ENCODE measurements at places on chromosomes 13 and 19.

DNA sequence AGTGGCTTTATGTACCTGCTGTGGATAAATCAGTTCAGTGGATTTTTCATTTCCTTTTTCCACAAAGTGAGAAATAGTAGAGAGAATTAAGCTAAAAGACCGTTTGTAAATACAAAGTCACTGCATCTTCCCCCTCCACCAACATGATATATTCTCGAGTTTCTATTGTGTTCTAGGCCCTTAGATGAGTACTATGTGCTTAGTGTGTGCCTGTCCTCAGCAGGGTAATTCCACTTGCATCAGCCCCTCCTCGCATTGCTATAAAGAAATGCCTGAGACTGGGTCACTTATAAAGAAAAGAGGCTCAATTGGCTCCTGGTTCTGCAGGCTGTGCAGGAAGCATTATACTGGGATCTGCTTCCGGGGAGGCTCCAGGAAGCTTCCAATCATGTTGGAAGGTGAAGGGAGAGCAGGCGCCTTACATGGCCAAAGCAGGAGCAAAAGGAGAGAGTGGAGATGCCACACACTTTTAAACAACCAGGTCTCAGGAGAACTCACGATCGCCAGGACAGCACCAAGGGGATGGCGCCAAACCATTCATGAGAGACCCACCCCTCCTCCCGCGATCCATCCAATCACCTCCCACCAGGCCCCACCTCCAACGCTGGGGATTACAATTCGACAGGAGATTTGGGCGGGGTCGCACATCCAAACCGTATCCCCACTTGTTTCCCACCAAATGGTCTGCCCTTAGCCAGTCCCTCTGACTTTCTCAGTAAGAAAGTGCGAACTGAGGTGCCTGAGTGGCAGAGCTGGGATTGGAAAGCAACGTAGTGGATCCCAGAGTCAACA is 102.3 kb upstream of the ABCC4 start:
- DNase-seq: no peak

GRCh38 chr19:44816301-44816700 is 7.4 kb downstream of the BCAM start:
- DNase-seq: no peak

DNA sequence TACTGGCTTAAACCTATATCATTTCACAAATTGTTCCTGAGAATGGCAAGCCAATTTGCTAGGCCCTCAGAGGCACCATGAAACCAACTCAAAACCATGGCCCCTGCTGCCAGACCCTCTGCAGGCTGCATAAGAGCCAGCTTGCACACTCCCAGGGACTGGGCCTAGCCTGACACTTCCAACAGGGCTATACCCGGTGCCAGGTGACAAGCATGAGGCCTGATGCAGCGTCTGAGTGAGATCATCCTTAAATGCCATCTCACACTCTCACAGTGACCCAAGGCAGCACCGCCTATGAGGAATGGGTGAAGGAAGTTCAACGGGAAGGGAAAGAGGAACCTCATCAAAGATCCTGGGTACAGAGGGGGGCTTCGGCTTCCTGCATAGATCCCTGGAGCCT is 65.6 kb downstream of the C13orf42 start:
- no peak for DNase-seq

GRCh38 chr13:32114284-32114950 is 82.8 kb downstream of the FRY start:
- DNase-seq: no peak

GRCh38 chr13:85666356-85666755 is 132.9 kb downstream of the SLITRK6 start:
- no peak for DNase-seq

- DNase-seq: no peak
These were observed 8.3 kb downstream of the TNFRSF19 start for GRCh38 chr13:23578411-23579071.

DNA sequence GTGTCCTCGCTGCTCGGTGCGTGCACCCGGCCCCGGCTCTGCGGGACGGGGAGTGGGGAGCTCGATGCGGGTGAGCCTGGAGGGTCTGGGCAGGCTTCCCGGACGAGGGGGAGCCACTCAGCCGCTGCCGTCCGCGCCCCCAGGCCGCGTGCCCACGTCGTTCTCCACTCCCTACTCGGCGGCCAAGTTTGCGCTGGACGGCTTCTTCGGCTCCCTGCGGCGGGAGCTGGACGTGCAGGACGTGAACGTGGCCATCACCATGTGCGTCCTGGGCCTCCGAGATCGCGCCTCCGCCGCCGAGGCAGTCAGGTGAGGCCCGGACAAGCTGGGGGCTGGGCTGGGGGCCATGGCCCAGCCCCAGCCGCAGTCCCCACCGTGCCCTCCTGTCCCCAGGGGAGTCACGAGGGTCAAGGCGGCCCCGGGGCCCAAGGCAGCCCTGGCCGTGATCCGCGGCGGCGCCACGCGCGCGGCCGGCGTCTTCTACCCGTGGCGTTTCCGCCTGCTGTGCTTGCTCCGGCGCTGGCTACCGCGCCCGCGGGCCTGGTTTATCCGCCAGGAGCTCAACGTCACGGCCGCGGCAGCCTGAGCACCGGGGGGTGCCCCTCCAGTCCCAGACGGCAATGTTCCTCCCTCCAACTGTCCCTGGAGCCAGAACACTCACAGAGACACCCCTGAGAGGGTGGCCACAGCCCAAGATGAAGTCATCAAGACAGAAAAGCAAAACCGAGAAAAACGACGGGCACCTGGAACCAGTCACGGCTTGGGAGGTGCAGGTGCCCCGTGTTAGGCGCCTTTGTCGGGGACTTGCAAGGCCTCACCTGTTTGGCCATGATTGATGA is 2.5 kb upstream of the RPL36 start:
- DNase-seq: no peak

DNA sequence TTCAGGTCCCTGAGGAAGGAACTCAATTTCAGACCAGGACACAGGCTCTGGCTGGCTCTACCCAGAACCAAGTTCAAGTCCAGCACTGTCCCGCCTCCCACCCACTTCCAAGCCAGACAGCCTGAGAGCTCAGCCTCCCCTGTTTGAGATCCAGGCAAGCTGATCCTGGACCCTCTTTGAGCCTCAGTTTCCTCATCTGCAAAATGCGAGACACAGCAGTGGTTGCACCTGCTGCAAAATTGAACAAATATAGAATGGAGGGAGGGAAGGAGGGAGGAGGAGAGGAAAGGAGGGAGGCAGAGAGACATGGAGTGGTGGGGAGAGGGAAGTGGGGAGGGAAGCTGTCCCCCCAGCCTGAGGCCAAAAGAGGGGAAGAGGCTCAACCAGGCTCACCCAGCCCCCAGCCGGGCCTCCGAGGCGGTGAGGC is 751 bp downstream of the TMEM221 start:
- DNase-seq: no peak

GRCh38 chr13:87234981-87235380 is 436.2 kb upstream of the SLITRK5 start:
- no peak for DNase-seq

GRCh38 chr13:29315847-29316246 is 279.6 kb downstream of the SLC7A1 start:
- DNase-seq: no peak

DNA sequence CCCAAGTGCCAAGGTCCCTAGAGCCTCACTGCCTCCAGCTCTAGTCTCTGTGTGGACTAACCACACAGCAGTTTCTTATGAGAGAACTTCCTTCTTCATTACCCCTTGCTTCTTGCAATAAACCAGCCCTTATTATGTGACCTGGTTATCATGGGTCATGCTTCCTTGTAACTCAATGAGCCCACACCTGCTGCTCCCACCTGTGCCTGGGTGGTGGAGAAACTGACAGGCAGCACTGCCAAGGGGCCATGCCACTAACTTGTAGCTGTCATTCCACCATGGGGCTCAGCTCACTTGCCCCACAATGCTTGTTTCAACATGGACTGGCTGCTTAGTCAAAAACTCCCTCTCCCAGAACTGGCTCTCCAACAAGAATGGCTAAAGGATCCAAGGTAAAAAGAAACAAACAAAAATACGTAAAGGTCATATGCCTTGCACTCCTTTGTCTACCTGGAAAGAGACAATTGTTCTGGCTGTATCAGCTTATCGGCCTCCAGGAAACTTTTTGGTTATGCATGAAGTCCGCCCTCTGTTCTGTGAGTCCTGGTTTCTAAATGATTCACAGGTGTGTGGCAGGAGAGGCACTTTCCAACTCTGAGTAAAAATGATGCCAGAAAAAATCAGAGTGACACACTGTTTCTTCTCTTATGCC is 446.4 kb downstream of the COG6 start:
- DNase-seq: no peak

Data from NCI-H1048 (cell line).